ENCODE measurements at places on chromosomes 2 and 18. TPM values are rescaled to one million over a fixed set of nuclear protein-coding genes. Genes with fewer than 3 reads are reported as not detected.

GRCh38 chr18:25896178-25896780 lies 194.1 kb downstream of the SS18 start:
- DNase-seq = no peak

DNA sequence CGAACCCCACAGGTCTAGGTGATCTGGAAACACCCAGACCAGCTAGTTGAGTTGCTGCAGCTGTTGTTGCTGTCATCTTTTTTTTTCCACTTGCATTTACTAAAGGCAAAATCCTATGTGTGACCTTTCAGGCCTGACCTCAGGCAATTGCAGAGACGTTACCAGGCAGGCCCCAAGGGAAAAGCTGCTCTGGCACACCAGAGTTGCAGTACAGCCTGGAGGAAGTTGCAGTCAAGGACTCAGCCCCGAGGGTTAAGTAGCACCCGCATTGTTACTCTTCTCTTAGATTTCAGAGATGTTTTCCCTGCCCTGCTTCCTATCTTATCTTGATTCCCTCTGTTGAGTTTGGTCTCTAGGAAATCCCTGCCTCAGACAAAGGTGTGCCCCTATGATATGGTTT lies 45.2 kb upstream of the SMAD2 start:
- DNase-seq = no peak

DNA sequence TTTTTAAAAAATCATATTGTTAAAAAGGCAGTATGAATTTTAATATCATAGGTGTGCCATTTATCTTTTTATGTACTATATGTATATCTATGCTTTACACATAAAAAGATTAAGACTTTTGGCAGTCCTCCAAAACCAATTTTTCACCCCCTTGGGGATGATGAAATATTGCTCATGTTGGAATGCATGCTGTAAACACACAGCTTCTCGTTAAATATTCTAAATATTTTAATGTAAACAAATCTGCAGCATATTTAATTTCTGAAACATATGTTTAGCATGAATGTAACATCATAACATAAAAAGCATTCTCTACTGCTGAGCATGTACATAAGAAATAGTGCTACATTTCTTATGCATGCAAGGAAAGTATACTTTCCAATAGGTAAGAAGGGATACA lies 484.3 kb upstream of the LRATD1 start:
- DNase-seq = no peak

The NEB gene
- polyA plus RNA-seq = under 0.01 TPM

The RAD51AP2 gene
- not detected for polyA plus RNA-seq

The DUSP2 gene
- 2.2 TPM for polyA plus RNA-seq

DNA sequence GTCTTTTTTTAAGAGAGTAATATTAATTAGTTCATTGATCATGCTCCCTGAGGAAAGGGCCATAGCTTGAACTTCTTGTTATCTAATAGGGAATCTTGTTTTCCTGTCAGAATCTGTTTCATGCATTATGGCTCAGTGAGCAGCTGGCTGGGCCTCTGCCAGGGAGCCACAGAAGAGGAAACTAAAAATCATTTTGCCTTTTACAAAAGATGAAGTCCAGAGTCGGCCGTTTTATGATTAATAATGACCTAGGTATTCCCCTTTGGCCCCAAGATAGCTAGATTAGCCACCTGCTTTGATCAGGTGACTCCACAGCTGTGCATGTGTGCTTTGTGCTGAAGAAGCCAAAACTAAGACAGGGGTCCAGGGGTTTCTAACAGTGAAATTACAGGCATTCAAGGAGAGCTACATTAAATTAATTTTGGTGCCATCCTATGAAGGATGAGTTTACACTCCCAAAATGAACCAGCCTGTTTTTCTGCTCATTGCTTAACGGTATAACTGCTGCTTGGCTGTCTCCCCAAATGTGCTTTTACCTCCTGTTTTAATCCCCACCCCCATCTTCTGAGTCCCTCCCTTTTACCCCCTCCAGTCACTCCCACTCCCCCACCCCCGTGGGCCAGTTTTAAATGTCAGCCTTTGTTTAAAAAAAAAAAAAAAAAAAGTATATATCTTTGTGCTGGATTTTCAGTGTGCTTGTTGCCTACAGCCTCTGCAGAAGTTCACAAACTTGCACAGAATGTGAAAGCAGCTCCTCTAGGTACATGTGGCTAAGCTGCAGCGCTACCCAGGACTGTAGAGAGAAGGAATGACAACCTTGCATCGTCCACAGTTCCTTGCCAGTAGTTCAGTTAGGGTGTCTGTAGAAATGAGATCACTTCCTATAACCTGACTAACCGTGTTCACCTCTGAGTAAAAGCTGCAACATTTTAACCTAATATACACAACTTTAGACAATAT lies 93.1 kb downstream of the CABLES1 start:
- DNase-seq = no peak

The IGFBP2 gene
- polyA plus RNA-seq = 142 TPM

DNA sequence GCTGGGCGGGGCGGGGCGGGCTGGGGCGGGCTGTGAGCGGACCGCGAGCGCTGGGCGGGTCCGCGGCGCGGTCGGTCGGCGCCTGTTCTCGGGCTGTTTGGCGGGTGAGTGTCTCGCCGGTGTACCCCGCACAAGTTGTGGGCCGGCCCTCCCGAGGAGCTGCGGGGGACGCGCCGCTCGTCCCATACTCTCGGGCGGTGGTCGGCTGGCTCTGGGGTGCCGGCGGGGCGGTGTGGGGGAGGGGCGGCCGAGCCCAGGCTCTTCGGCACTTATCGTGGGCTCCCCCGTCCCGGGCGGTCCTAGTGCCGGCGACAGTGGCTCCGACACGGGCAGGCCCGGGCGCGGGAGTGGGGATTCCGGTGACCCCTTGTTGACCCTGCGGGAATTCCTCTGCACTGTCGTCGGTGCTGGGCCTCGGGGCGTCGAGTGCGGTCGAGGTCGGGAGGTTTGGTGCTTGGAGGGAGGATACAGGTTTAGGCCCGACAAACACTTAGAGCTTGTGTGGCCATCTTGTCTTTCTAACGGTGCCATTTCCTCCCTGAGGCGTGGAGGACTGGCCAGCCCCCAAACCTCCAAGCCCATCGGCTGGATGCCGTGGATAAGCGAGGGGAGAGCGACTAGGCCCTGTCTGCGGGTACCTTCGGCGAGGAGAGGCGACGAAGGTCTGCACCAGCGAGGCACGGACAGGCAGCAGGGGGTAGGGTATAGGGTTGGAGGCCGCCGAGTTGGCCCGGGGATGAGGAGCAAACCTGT lies at the start of gene SEPTIN2:
Gene SEPTIN2 (plus strand): TSS at position 47 of the 753 bp plus-strand sequence. CDS start 8,308 bp downstream, outside the sequence.
- DNase-seq = peak; percentile 19

DNA sequence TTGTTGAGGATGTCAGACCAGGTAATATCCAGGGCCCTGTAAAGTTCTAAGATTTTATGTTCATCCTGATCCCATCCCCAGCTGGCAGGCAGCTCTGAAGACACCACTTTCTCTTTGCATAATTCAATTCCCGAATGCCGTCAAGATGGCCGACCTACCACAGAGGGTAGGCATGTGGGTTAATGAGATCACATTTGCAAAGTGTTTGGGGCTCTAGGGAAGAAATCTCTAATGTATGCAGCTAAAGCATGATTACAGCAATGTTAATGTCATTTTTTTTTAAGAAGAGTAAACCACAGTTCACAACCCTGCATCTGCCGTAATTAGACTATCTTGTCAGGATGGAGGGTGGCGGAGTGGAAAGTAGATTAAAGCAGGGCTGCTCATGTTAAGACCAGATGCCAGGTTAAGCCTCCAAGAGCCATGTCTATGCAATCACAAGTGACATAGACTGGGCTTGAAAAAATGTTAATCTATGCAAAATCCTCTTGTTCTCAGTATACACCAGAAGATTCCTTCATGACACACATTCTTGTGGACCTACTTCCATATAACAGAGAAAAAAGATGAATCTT lies 131.4 kb downstream of the ALK start:
- no peak for DNase-seq

GRCh38 chr2:231018184-231018583 lies 19.1 kb upstream of the C2orf72 start:
- DNase-seq = no peak

The FBXO41 gene
- polyA plus RNA-seq = 1.9 TPM

GRCh38 chr2:178530625-178531142 lies 50.4 kb downstream of the PLEKHA3 start:
- DNase-seq = no peak

The GKN2 gene
- not detected for polyA plus RNA-seq

The GCKR gene
- polyA plus RNA-seq = 0.47 TPM
